Activated CD4-positive, alpha-beta memory T cell treated with anti-CD3 and anti-CD28 coated beads, Interleukin-2, amount 10 ng/mL, durations not matched to agents 7 days and 5 days (primary cell): ENCODE measurements at places on chromosomes 2 and 18. TPM values are rescaled to one million over a fixed set of nuclear protein-coding genes. Genes with fewer than 3 reads are reported as not detected.

GRCh38 chr18:24515721-24516120, 55.3 kb downstream of the HRH4 start:
- no peak for DNase-seq

DNA sequence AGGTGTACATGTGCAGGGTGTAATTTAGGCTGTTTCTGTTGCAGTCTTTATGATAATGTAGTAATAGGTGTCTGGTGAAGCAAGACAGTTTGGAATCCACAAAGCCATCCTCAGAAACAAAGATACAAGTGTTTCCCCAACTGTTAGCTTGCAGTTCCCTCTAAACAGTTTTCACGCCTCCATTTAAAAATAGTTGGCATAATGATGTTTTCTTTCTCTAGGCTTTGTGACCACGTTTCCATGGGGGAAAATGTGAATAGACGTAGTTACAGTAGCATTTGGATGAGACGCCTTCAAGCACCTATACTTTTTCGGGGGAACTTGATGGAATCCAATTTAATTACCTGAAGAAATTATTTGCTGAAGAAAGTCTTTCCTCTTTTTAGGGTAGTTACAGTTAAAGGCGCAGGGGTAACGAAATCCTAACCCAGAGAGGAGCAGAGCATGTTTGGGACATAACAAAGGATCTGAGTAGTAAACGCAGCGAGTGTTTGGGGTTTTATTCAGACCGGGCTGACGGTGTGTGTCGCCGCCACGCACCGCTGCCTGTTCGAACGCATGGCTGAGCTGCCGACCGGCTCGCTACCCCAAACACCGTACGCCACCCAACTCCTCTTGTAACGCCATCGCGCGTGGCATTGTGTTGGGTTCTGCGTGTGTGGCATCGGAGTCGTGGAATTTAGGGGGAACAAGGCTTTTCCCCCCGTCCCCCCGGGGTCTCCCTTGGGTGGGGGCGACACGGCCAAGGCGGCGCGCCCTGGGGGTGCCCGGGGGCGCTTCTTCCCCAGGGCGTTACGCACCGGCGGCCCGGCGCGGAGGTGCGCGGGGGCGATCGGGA, 681 bp upstream of the NRP2 start:
- no peak for DNase-seq

Gene GALNT3
- total RNA-seq = 28.0 TPM

- DNase-seq = peak; percentile 74
Observed at GRCh38 chr2:30239308-30239985, 8.1 kb downstream of the LBH start.

GRCh38 chr18:79511671-79512301, 116.1 kb downstream of the NFATC1 start:
- DNase-seq = peak; percentile 10

DNA sequence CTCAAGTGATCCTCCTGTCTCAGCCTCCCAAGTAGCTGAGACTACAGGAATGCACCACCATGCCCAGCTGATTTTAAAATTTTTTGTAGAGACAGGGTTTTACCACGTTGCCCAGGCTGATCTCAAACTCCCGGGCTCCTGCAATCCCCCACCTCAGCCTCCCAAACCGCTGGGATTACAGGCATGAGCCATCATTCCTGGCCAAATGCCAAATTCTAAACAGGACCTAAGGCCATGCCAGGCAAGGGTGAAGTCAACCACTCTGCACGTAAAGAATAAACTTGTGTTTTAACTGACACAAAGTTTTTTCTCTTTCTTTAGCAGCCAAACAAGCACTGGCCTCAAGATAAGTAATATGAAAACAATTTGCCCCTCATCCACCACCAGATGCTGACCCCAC, 37.4 kb upstream of the SATB2 start:
- no peak for DNase-seq

DNA sequence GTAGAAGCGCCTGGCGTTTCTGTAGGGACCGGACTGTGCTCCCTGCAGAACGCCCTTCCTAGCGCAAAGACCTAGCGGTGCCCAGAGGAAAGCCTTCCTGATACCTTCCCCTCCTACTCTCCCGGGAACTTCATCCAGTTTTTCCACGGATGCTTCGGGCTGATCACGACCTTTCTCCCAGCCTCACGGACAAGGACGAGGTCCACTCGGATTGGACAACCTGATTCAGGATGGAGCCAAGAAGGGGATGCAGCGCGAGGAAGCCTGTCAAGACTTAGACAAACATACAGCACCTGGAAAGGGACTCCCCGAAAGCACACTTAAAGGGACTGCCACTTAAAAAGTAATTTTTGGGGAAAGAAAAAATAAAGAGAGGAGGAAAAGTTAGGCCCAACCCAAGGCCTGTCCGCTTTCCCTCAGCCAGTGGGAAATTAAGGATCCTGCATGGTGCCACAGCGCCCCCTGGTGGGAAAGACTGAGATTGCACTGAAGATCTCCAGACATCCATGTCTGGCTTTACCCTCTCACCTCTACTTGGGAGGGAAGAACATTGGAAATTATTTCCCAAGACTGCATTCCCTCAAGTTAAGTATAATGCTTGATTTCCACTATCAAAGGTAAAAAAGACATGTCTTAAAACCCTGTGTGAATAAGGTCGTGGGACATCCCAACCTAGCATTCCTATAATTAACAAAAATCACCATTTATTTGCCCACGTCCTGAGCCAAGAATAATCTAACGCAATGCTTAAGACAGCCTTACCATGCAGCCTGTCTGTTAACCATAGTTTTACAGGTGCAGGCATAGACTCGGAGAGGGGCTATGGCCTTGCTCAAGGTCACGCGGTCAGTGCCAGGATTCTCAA, 13.4 kb upstream of the COPS8 start:
- DNase-seq = peak; percentile 71

- DNase-seq = no peak
Observed at GRCh38 chr2:457792-458424, 170.0 kb upstream of the ALKAL2 start.

Gene DSG4
- not detected for total RNA-seq

Gene MROH2A
- total RNA-seq = not detected
